ENCODE measurements at places on chromosomes 7 and 10.
A peak's percentile ranks its signal among the peaks of the same experiment; 100 is the strongest.

- DNase-seq = no peak
These were observed 134.7 kb downstream of the NRP1 start for GRCh38 chr10:33199731-33200232.

- no peak for DNase-seq
These were observed 262.0 kb downstream of the PRPF18 start for GRCh38 chr10:13848520-13849445.

- DNase-seq = no peak
These were observed 9.8 kb upstream of the PAX2 start for GRCh38 chr10:100735337-100736143.

- DNase-seq = no peak
These were observed 263.0 kb upstream of the ZWINT start for GRCh38 chr10:56624082-56624481.

DNA sequence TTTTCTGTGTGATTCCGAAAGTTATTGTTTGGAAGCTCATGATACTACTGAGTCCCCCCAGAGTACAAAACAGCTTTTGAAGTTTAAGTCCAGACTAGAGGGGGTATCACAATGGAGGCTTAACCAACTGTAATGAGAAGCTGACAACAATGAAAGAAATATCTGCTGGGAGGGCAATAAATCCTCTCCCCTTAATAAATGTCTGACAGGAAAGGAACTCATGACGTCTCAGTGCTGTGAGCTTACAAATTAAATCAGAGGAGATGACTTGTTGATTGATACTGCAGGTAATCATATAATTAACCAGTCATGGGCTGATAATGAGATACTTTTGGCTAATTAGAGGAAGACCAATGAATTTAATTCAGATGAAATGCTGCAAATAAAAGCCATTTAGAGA lies 102.6 kb upstream of the WDR11 start:
- DNase-seq = no peak

DNA sequence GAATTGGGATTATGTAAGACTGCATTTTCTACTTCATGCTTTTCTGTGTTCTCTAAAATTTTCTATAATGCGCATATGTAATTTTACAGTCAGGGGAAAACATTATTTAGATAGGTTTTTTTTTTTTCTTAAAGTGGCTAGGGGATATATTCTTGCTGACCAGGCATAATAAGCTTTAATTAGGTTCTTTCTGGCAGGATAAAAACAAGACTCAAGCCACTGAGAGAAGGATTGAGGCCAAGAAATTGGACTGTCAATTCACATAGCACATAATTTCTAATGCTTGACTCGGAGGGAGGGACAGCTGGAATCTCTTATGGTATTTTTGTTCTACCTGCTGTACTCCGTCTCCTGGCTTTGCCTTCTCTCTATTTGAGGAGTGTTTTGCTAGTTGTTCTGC lies 119.8 kb upstream of the NPVF start:
- DNase-seq = no peak

DNA sequence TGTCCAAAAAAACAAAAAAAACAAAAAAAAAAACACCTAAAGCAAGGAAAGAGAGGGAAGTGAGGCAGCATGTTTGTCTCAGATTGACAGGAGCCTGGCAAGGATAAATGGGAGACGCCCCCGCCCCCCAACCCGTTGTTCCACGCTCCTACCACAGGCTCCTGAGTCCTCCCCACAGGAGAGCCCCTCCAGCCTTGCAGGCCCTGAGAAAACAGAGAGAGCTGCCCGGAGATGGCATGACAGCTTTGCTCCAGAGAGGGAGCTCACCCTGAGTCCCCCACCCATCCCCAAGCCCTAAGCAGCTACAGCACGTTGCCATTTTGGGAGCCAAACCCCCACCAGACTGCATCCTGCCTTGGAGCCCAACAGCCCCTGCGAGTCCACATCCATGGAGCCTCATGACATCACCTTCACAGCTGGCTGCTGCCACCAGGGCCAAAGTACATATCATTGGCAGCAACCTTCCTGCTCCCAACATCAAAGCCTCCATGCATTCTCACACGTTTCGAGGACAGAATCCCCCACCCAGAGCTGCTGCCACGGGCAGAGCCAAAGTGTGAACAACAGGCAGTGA lies 1283.3 kb downstream of the TYW1 start:
- no peak for DNase-seq

GRCh38 chr7:26187380-26188205 lies 13.0 kb downstream of the HNRNPA2B1 start:
- no peak for DNase-seq

DNA sequence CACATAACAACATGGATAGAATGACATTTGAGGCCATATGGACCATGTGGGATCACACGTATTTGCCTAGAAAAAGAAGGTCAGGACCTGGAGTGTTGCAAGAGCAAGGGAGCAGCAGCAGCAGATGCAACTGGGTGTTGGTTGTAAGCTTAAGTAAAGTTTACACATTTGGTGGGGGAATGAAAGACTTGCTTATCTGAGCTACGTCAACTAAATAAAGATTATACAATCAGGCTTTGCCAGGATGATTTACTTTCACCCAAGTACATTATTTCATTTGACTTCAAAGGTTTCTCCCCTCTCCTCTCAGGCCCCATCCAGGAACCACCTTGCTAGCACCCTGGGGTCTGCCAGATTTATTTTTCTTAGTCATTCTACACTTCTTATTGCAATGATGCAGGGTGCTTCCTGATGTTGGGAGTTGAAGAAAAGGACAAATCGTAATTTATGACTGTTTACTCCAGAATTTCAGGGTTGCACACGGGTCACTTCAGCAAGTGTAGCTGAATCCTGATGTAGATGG lies 591.9 kb upstream of the IGFBP3 start:
- peak; percentile 77 for DNase-seq

DNA sequence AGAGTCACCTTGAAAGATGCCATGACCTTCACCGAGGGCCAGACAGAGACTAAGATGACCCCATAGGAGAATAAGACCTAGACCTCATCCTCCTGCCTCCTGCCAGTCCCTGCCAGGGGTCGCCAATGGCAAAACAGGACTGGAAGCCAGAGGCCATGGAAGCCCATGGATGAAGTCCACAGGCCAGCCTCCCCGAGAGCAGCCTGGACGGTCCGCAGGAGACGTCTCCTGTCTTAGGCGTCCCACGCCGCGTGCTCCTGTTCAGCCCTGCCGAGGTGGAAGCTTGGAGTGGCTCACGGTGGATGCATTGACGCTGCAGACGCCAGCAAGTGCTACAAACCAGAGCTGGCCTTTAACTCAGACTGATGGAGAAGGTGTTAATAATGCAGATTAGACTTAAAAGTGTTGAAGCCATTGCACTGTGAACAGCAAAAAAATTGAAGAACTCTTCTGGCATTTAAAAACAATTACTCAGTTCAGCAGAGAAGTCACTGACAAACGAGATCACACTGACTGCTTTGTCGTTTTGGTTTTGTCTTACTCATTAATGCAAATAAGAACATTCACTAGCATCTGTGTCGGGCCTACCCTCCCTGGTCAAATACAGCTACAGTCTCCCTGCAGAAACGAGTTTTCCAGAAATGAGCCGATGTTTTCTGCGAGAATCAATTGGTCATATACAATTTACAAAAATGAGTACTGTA lies 38.1 kb upstream of the FAM20C start:
- DNase-seq = no peak

DNA sequence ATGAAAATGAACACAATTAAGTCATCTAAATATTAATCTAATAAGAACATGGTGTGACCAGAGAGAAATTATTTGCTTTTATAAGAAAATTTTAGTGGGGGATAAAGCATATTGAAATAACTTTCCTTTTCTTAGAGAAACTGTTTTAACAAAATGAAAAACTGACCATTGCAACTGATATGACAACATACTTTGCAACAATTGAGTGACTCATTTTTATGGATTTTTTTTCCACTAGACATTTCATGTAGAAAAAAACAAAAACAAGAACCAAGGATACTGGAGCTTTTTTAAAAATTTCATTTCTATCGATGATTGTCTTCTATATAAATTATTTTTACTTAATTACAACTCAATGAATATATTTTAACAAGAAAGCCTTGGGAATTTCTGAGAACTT lies 90.0 kb downstream of the C1GALT1 start:
- no peak for DNase-seq

GRCh38 chr10:84321902-84322301 lies 6.5 kb upstream of the CCSER2 start:
- DNase-seq = no peak

GRCh38 chr7:147912946-147913638 lies 677.5 kb upstream of the C7orf33 start:
- no peak for DNase-seq

GRCh38 chr10:57513637-57514036 lies 754.1 kb downstream of the IPMK start:
- no peak for DNase-seq

DNA sequence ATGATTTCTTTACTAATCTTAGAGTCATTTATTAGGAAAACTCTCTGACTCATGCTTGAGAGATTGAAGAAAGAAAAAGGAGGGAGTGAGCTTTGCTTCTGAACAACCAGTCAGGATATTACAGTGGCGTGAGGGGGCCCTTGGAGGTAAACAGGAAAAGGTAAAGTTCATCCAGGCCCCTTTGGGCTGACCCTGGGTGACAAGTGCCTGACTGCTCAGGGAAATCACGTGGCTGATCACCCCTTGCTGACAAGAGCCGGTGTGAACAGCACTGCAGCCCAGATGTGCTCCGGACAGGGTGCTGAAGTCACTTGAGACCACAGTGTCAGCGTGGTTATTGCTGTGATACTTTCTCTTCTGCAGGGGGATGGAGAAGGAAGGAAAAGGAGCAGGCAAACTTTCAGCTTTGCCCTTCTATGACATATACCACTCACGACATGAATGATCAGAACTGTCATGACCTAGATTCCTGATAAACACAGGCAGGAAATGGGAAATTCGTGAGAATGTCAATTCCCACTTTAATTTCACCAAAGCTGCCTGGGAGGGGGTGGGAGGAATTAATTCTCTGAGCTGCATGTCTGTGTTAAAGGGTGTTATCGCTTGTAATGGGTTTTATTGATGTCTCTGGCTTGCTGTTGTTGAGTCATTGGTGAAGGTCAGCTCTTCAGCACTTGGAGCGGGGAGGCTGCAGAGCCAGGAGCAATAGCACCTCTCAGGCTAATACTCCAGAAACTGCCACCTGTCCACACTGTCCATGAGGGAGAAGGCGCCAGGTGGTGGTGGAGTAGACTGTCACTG lies 139.8 kb upstream of the AOAH start:
- peak; percentile 10 for DNase-seq

DNA sequence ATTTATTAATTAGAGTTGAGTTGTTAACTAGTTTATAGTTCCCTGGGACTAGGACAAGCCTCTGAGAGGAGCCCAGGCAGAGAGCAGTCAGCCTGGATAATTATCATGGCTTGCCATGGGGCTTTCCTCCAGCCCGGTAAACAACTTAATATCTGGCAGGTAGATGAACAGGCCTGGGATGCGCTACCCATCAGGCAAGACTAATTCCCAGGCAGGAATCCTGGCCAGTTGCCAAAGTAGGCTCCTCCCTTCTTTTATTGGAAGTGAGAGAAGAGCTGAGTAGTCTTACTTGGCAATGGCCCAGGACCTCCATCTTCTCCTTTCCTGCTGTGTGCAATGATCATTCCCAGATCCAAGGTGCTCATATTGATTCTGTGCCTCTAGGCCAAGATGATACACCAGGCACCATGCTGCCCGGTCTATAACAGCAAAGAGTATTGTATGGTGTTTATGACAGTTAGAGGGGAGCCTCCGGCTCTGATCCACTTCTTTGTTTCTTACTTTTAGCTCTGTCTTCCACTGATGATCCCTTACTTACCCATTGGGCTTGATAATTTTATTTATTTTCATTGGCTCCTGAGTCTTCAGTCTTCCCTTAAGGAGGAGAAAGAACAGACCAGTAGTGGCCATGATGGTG lies 408.7 kb downstream of the REEP3 start:
- DNase-seq = no peak

DNA sequence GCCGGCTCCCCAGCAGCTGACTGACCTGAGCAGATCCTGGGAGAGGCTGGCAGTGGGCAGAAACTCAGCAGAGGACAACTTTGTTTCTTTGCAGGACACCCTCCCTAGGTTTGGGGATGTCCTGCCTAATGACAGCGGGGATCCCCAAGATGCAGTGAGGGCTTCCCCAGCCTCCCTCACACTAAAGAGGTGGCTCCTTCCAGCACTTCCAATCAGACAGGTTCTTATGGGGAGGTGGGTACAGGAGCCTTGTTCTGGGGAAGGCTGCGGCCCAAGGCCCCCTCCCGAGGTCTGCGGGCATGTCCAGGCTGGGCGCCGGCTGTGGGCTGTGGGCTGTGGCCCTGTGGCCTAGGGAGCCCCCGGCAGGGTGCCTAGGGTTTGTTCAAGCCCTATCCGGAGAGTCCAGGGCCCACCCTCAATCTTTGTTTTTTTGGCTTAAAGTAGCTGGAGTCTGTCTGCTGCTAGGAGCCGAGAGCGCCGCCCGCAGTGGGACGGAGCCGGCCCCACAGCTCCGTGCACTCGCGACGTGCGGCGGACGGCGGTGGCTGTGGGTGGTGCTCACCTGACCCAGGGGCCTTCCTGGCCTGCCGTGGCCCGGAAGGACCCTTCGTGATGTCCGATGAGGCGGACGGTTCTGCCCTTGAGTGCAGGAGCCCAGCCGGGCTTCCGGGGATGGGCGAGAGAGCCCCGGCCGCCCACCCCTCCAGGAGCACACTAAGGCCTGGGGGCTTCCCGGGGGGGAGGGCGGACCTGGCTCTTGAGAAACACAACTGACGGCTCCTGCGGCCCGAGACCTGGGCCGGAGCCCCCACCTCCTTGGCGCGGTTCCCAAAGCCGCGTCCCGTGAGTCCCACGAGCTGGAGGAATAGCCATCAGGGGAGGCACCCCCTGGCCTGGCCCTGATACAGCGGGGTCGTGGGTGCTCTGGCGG lies 57.2 kb downstream of the PDGFA start:
- DNase-seq = no peak

GRCh38 chr10:103493362-103493915 lies at the start of gene NEURL1:
NEURL1 (plus strand) TSS chr10:103493705; CDS start chr10:103494388, 683 bp downstream.
- no peak for DNase-seq

DNA sequence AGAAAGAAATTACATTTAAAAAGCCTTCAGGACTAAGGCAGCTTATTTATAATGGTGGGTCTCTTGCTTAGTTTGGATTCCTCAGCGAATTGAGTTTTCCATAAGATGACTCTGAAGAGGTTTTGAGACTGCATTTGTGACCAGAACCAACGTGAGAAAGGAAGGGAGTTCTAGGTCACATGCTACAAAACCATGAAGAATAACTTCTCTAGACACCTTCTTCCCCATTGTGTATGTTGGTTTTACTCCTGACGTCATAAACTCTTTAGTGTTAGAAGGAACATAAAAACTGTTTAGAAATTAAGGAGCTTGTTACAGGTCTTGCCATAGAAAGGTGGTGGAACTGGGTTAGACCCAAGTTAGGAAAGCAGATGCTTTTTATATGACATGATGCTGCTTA lies 11.1 kb downstream of the PTPN12 start:
- DNase-seq = no peak

GRCh38 chr10:19785366-19785765 lies 30.9 kb upstream of the PLXDC2 start:
- DNase-seq = peak; percentile 43

- no peak for DNase-seq
These were observed 53.0 kb downstream of the GSDME start for GRCh38 chr7:24704311-24704710.

DNA sequence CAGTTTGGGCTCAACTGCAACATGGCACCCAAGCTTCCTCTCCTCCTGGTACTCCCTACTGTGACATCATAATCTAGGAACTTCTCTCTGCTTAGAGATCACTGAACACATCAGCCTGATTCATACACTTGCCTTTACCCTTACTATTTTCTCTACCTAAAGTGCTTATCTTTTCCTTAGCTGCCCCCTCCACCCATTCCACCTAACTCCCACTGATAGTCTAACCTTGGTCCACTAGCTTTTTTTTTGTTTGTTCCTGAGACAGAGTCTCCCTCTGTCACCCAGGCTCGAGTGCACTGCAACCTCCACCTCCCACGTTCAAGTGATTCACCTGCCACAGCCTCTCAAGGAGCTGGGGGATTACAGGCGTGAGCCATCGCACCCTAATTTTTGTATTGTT lies 15.9 kb downstream of the CUL2 start:
- no peak for DNase-seq

Measured in mesenchymal stem cell (in vitro differentiated cells and primary cell).